ENCODE measurements at places on chromosomes 7 and 10.
A peak's percentile ranks its signal among the peaks of the same experiment; 100 is the strongest.

DNA sequence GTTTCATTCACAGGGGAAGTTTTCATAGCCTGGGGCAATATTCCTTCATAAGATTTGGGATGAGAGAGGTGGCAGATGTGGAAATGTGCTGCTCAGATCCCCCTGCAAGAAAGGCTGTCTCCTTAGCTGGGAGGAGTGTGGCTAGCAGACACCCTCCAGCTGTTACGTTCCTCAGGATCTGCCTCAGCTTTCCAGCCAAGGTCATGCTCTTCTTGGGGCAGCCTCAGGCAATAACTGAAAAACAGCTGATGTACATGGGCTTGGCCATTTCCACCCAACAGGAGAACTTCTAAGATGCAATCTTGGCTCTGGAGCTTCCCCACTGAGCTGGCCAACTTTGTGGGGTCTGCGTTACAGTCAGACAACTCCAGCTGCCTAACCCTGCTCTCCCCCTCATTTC lies 51.3 kb upstream of the SEPTIN7 start:
- DNase-seq: no peak

DNA sequence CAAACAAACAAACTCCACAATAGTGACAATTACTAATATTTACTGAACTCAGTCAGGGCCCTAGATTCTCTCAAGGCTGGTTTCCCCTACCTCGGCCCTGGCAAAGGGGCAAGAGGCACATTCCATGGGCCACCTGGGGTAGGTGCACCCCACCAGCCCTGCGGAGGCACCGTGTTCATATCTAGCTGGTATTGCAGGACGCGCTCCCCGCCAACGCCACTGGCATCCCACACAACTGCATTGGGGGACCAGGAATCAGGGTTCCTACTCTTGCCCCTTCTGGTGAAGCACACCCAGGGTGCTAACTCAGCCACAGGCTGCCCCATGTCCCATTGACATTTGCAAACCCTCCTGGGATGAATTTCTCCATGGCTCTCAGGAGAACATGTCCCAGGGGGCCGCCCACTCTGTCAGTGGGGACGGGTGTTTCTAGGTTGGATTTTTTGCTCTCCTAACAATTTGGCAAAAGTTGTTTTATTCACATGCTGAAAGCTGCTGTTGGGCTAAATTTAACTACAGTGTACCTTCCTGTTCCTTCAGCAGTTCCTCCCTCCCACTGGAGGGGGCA lies 76.7 kb downstream of the ZRANB1 start:
- no peak for DNase-seq

DNA sequence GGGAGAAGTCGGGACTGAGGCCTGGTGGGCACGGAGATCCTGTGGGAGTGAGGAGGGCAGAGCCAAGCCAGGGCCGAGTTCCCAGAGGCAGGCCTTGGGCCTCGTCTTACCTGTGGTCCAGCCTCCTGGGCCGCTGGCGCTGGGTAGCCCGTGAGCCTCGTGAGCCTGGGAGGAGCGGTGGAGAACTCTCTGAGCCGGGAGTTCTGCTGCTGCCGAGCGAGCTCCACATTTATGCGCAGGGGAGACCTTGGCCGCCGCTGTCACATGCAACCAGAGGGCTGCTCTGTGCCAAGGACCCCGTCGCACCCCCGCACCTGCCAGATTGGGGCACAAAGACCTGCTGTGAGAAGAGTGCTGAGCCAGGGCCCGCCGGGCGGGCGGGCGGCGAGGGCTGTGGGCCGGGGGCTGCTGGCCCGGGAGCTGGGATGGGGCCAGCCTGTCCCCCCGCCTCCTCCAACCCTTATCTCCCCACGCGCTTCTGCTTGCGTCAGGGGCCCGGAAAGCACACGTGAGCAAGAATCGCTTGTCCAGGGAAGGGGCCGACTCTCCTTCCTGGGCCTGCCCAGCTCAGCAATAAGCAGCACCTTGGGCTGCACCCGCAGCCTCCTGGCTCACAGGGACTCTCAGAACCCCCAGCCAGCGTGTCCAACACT lies 10.2 kb downstream of the VENTX start:
- no peak for DNase-seq

DNA sequence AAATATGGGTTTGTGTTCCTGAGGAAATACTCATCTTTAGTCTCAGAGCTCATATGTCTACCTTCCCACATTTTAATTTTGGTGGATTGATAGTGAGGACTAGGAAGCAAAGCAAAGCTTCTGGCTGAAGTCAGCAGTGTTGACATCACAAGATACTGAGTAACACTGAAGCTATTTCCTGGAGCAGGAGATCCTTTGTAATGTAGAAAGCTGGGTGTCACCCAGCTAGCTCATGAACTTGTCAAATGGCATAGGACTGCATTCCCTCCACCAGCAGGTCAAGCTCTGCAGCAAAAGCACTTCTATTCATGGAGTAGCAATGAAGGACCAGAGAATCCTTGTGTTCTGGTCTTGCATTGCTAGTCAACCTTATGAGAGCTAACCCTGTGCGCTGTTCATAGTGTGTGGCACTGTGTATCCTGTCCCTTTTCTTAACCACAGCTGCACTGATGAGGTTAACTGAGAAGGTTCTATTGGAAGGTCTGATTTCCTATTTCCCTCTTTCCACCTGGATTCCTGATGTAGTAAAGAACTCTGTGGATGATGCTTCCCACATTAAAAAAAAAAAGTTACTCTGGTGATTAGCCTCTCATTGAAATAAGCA lies 94.8 kb upstream of the ZNF804B start:
- DNase-seq: no peak

DNA sequence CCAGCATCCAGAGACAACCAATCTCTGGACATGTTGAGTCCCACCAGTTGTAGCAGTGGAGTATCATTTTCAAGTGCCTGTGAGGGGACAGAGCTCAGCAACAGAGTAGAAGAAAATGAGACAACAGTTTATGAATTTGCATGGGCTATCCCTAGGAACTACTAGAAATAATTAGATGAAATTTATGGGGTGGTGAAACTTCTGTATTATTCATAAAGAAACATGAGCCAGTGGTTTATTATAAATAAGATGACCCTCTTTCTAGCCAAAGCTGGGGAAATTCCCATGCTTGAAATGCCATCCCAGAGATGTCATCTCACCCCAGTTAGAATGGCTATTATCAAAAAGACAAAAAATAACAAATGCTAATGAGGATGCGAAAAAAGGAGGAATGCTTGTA lies 55.1 kb upstream of the ITGB8 start:
- DNase-seq: no peak

DNA sequence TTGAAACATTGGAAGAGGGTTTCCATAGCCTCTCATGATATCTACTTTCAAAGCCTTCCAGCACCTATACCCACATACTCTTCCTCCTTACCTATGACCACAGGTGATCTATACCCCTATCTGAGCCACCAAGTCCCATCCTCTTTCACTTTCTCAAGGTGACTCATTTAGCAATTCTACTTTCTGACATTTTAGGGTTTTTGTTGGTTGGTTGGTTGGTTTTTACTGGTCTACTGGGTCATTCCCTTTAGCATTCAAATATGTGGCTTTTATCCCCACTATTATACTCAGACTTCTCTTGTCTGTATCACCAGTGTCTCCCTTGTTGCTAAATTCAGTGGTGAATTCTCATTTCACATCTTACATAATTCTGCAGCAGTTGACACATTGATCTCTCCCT lies 130.4 kb upstream of the STEAP4 start:
- DNase-seq: no peak

DNA sequence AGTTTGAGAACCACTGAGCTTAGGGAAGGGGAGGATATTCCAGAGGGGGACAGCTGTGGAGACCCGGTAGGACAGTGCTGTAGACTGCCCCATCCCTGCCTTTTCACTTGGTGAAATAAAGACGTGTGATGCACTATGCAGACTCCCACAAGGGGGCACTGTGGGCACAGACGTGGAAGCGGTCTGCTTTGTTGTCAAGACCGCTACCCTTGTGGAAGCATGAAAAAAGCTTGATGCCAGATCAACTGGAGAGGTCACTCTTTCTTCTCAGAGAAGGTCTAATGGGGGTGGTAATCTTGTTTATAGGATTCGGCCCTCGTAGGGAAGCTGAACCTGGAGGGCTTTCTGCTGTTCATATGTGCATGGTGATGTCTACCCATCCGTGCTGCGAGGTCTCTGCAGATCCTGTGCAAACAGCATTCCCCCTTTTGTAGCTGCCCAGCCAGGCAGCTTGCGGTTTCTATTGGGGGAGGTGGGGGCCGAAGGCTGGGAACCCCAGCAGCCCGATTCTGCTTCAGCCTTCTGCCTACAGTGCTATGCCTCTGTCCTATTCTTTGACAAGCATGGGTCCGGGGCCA lies 13.7 kb downstream of the RPS24 start:
- DNase-seq: peak; percentile 85

- DNase-seq: no peak
These were observed at the start of gene PLA2G12B for GRCh38 chr10:72954596-72955554. Gene PLA2G12B (minus strand): TSS chr10:72954806. CDS start chr10:72954685, 121 bp downstream.

DNA sequence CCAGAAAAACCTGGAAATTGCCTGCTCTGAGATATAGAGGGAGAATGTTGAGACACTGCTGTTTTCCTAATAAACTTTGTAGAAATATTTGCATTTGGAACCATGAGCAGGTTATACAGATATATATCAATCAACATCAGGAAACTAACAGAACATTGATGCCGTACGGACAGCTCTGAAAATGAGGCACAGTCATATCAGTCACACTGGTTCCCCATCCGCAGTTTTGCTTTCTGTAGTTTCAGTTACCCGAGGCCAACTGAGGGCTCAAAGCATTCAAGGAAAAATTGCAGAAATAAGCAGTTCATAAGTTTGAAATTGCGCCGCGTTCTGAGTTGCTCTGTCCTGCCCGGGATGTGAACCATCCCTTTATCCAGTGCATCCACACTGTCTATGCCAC lies 137.9 kb downstream of the KLF6 start:
- DNase-seq: no peak

- DNase-seq: no peak
These were observed 191.6 kb downstream of the LSM5 start for GRCh38 chr7:32298408-32299132.

GRCh38 chr7:127064-127598 lies 65.2 kb upstream of the FAM20C start:
- DNase-seq: no peak

- no peak for DNase-seq
These were observed 49.9 kb upstream of the VOPP1 start for GRCh38 chr7:55622241-55622640.

DNA sequence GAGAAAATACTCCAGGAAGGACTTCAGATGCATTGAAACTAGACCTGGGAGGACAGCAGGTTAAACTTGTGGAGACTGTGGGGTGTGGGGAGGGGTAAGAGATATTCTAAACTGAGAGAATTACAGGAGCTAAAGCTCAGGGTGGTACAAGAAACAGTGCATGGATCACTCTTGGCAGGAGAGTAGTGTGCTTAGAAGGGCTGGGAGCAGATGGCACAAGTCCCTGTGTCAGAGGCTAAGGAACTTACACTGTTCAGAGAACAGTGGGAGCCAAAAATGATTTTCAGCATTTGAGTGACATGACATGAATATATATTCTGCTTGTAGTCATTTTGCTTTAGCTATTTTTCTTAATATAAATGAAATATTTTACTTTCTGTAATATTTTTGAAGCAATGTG lies 36.0 kb upstream of the LAMB1 start:
- DNase-seq: no peak

GRCh38 chr7:5296611-5297226 lies 14.0 kb downstream of the SLC29A4 start:
- DNase-seq: no peak

DNA sequence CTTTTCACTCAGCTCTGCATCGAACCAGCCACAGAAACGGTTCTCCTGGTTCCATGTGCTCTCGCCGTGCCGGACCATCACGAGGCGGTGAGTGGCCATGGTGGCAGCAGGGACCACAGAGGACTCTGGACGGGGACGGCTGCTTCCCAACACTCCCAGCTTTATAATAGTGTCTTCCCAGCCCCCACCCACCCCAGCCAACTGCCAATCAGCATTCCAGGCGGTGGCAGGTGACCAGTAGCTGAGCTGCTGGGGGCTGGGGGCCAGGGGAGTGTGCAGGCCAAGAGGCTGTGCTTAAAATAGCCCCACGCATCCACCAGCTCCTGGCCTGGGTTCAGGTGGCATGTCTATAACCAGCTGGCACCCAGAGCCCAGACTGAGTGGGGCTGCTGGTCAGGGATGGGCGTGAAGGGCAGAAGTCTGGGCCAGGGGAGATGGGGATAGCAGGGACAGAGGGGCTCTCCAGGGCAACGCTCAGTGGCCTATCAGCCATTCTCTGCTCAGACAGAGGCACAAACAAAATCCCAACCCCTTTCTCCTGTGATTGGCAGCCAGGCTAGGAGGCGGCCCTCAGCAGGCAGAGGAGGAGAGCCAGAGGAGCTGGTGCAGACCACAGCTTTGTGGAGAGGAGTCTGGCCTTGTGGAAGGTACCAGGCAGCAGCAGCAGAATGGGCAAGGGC lies at the start of gene PGAM2:
Gene PGAM2 (minus strand): TSS at position 137 of the 680 bp plus-strand sequence. CDS start 38 bp downstream, at position 99.
- peak; percentile 38 for DNase-seq

- DNase-seq: no peak
These were observed 120.4 kb downstream of the ARHGAP21 start for GRCh38 chr10:24603333-24603732.

- DNase-seq: no peak
These were observed 70.4 kb upstream of the VIPR2 start for GRCh38 chr7:159215076-159215475.

GRCh38 chr7:25098096-25099046 lies 26.7 kb downstream of the CYCS start:
- peak; percentile 60 for DNase-seq

- peak; percentile 82 for DNase-seq
These were observed 52.9 kb upstream of the IGFBP3 start for GRCh38 chr7:45973725-45974532.

GRCh38 chr7:24926623-24927524 lies 53.1 kb downstream of the OSBPL3 start:
- no peak for DNase-seq

DNA sequence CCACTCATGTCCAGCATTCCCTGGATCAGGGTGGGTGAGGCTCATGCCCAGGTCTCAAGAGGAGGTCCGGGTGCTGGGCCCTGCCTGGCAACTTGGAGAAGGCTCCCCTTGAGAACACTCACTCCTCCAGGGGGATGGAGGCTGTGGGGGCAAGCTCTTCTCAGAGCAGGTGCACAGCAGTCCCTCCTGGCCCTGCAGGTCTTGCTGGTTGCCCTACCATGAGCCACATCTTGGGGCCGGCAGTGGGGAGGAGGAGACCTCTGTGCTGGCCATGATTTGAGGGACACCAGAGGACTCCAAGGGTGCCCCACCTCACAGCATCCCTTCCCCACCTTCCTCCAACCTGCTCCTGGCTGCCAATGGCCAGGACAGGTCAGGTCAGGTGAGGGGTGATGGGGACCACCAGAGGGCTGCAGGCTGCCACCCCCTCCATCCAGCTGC lies 87.4 kb upstream of the RET start:
- no peak for DNase-seq

DNA sequence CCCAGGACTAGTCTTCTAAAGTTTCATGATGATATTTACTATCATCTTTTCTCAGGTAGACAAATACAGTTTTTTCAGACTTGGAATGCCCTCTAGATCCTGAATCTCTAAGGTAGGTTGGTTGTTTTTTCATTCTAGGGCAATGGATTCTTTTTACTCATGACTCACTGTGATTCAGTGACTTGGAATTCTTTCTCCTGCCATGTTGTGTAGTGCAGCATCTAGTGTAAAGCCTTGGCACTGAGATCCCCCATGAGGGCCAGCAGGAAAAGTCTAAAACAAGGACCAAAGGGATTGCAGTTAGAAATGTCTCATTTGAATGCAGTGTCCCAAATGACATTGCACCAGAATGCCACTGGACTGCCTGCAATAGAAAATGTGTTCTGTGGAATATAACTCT lies 430.4 kb downstream of the NEBL start:
- DNase-seq: no peak

- no peak for DNase-seq
These were observed 29.9 kb downstream of the ERLIN1 start for GRCh38 chr10:100155936-100156335.

- DNase-seq: peak; percentile 20
These were observed 17.6 kb downstream of the ZDHHC16 start for GRCh38 chr10:97463363-97464132.

- no peak for DNase-seq
These were observed 78.9 kb downstream of the GPR37 start for GRCh38 chr7:124686543-124687171.
